ENCODE measurements at places on chromosomes 3 and 15.

DNA sequence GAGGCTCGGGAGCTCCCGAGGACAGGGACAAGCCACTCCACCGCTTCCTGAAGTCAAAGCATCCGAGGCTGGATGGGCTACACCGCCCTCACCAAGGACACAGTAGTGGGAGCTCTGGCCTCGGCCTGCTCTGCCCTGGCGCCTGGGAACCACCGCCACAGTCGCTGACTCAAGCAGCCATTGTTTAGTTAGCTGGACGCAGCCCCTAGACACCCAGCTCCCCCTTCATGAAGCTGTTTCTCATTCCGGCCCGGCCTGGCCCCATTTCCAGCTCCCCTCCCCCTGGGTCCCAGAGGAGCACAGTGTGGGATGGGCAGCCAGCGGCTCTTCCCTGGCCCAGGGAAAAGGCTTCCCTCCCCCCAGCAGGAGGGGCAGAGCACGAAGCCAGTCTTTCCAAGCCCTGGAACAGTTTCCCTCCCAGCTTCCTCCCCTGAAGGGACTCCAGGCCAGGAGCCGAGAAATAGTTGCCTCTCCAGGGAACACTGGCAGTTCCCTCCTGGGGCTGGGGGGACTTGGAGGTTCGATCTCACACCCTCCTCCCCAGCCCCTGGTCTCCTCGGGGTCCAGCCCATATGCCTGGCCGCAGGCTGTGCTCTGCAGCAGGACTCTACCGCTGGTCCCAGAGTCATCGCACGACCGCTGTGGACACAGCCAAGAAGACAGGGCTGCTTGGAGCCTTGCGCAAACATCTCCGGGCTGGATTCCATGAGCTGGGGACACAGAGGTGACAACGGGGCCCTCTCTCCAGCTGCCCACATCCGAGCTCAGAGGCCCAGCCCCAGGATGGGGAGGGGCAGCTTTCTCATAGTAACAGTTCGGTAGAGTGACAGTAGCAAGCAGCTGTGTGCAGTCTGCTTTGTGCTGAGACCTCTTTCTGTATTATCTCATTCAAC lies 10.0 kb downstream of the PLXND1 start:
- peak; percentile 84 for DNase-seq

DNA sequence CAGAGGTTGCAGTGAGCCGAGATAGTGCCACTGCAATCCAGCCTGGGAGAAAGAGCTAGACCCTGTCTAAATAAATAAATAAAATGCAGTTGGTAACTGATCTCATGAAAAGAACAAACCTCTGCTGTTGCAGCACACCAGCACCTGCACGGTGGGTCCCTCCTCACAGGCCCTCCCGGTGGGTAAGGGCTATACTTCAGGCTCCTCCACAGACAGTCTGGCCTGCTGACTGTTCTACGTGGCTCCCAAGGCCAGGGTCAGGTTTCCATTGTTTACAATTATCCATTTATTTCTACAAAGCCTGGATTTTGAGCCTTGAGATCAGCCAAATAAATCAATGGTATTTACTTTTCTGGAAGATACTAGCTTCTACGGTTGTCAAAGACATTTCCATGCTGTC lies 5.1 kb upstream of the APBA2 start:
- DNase-seq = no peak

DNA sequence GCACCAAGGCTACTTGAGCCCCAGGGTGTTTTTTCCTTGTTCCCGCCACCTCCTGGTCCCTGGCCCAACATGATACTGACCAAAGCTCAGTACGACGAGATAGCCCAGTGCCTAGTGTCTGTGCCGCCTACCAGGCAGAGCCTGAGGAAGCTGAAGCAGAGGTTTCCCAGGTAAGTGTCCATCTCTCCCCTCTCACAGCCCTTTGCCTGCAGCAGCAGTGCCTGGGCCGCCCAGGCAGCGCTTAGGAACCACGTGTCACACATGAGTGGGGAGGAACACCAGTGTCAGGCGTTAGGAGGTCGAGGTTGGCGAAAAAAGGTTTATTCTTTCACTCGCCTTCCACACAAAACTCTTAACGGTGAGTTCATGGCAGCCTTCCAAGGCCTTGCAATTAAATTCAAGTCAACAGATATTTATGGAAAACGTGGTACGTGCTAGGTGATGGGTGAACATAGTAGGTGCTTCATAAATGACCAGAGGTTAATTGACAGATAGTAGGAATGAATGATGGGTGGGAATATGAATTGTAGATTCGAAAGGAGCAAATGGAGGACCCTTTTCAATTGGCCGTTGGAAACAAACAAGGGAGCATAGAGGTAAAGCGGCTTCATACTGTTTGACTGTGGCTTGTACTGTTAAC lies 486 bp downstream of the CDIN1 start:
- no peak for DNase-seq

- DNase-seq = no peak
Observed at GRCh38 chr3:111822804-111823203, 36.3 kb upstream of the PHLDB2 start.

- DNase-seq = no peak
Observed at GRCh38 chr3:148379763-148380382, 317.8 kb upstream of the AGTR1 start.

DNA sequence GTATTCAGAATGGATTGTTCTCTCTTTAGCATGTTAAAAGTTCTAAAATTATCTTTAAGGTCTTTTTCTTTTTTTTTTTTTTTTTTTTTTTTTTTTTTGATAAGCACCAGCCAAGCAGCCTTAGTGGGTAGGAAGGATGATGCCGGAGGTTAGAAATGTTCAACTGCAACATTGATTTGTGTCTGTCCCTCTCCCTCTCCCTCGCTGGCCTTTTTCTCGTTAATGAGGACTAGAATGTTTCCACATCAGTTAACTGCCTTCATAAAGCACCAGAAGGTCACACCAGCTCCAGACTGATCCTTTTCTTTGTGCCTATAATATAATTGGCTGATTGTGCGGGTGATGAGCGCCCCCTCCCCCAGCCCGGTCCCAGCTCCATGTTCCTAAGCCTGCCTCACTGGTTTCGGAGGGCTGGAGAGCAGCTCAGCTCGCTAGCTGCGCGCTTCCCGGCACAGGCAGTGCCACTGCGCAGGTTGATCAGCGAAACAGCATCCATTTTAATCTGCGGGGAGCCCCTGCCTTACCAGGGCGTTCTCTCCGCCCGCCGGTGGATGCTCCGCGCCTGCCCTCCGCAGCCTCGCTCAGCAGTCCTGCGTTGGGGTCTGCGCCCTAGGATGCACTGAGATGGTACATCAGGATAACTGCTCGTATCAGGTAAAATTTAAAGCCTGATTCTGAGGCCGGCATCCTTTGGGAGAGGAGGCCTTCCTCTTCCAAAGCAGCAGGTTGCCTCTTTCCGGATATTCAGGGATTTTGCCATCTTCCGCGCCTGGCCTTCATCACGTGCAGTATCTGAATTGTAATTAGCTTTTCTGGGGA lies 148.9 kb upstream of the IL12A start:
- peak; percentile 89 for DNase-seq

DNA sequence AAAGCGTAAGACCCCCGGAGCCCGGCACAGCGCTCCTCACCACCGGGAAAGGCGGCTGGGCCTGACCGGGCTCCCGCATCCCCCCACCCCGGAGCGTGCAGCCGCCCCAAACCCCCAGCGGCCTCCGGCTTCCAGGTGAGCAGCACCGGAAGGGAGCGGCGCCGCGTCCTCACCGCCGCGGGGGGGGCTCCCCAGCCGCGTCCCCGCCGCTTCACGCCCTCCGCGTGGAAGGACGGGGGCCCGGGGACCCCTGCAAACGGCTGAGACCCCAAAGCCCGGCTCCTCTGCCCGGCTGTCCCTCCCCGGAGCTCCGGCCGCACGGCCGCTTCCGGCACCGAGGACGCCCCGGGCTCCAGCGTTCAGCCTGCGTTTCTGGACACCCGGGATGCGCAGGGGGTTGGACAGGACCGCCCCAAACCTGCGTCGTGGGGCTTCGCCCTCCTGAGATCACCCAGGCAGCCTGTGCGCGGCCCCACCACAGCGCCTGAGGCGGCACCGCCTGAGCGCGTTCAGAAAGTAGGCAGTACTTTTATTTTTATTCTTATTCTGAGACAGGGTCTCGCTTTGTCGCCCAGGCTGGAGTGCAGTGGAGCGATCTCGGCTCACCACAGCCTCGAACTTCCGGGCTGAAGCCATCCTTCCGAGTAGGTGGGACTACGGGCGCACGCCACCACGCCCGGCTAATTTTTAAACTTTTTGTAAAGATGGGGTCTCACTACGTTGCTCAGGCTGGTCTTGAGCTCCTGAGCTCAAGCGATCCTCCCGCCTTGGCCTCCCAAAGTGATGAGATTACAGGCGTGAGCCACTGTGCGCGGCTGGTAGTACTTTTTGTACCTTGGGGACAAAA lies 51.6 kb upstream of the BLM start:
- peak; percentile 69 for DNase-seq

- DNase-seq = peak; percentile 19
Observed at GRCh38 chr15:82043130-82043673, 2.6 kb downstream of the MEX3B start.

- no peak for DNase-seq
Observed at GRCh38 chr3:52842424-52842823, 7.6 kb upstream of the MUSTN1 start.

DNA sequence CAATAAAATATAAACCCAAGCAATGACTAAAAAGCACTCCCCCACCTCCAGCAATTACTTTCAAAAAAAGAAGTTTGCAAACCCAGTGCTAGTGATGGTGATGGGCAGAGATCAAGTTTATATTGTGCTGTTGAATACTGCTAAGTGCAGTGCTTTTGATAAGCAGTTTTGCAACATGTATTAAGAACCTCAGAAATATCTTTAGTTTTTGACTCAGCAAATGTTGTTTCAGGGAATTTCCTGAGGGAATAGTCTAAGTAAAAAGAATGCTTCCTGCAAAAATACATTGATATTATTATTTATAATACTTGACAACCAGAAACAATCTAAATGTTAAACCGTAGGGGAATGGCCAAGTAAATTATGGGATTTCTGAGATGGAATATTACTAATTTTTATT lies 69.3 kb downstream of the ADAMTSL3 start:
- no peak for DNase-seq

DNA sequence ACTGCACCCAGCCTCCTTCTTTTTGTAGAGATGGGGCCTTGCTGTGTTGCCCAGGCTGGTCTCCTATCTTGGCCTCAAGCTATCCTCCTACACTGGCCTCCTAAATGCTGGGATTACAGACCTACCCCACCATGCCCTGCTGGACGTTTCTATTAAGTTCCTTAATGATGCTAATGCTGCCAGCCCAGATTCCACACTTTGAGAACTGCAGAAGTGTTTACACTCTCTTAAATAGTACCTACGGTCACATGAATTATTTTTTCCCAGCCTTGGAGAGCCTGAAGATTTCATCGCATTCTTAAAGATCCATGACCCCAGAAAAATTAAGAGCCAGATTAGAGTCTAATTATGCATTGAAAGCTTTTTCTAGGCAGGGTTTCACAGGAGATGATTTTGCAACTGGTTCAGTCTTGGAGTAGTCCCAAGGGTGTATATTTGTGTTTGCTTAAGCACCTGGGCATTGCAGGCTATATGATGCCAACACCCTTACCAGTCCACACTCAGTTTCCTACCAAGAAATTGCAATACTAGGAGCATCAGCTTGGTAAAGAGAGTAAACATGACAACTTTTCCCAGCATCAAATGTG lies 36.6 kb downstream of the TM4SF4 start:
- DNase-seq = no peak

GRCh38 chr15:58182460-58183163 lies 44.4 kb downstream of the AQP9 start:
- DNase-seq = peak; percentile 74

- peak; percentile 32 for DNase-seq
Observed at GRCh38 chr3:64748244-64748904, 60.6 kb upstream of the ADAMTS9 start.

DNA sequence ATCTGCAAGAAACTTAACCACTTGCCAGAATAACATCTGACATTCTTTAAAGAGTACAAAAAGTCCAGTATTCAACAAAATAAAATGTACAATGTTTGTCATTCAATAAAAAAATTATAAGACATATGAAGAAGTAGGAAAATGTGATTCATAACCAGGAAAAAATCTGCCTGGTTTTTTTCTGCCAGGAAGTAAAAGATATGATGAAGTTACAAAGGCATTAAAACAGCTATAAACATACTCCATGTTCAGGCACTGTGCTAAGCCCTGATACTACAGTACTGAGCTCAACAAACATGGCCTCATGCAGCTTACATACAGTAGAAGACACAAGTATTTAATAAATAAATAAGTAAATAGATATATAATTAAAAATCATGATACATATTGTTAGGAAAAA lies 178.4 kb upstream of the STT3B start:
- no peak for DNase-seq

DNA sequence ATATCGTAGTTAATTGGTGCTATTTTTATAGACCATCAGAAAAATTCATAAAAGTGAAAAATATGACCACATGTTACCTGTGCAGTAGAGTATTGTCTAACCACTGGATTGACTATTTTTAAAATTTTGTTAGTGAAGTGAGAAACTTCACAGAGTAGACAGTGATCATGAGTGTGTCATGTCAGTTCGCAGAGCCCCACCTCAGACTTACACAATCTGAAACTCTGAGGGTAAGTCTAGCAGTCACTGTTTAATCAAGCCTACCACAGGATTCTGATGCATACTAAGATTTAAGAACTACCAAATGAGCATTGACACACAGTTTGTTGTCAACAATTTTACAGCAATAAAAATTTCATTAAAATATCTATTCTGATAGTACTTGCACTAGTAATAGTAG lies 552.9 kb upstream of the SUCLG2 start:
- no peak for DNase-seq

GRCh38 chr3:120450600-120451271 lies at the start of gene FSTL1:
TSS of gene FSTL1 (minus strand) at chr3:120450992. CDS start at chr3:120450746, 246 bp downstream.
- DNase-seq = peak; percentile 29

DNA sequence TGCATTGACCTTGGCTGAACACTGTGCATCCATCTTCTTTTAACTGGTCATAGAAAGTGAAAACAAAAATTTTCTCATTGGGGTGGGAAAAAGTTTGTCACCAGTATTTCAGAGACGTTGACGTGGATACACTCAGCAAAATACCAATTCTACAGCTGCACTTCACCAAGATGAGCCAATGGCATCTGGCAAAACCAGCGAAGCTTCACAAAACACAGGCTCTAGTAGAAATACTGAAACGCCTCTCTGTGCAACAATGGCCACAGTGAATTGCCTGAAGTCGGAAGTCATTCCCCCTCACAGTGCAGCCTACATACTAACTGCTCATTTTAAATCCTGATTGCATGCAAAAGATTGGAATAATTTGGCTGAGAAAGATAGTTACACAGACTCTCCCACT lies 17.0 kb downstream of the PCYT1A start:
- DNase-seq = no peak

DNA sequence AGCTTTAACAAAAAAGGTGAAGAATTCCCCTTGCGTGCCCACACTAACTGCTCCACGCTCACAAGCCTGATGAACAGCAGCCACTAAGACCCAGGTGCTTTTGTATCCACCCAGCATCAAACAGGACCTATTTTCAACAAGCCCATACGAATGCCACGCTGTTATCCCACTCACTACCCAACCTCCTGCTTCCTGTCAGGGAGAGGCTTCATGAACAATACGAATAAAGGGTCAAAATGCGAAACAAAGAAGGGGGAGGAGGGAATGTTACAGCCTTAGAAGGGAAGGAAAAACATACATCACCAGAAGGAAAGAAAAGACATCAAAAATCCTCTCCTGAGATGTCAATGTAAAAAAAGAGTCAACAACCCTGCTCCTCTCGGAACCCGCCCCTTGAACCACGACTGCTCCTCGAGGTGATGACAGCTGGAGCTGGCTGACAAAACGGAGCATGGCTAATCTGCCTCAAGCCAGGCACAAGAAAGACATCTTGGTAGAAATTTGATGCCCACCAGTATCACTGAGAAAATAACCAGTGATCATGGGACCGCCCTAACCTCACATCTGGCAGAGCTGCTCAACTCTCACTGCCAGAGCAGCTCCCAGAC lies 9.7 kb downstream of the ERC2 start:
- DNase-seq = no peak

GRCh38 chr3:182182531-182182968 lies 470.8 kb downstream of the SOX2 start:
- no peak for DNase-seq
